Activated effector memory CD4-positive, alpha-beta T cell treated with Interleukin-2 at 50 U/mL for 16 hours (primary cell): ENCODE measurements at places on chromosomes 11 and 22.

- no peak for DNase-seq
These were observed 90.1 kb downstream of the MPPED1 start for GRCh38 chr22:43501878-43502277.

DNA sequence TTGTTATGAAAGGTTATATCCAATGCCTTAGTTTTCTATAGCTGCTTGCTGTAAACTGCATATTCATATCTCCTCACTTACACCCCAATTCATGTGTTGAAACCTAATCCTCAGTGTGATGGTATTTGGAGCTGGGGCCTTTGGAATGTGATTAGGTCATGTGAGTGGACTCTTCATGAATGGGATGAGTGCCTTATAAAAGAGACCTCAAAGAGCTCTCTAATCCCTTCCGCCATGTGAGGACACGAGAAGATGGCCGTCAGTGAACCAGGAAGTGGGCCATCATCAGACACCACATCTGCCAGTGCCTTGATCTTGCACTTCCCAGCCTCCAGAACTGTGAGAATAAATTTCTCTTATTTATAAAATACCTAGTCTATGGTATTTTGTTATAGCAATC, 79.3 kb downstream of the CYP2R1 start:
- DNase-seq, result no peak

DNA sequence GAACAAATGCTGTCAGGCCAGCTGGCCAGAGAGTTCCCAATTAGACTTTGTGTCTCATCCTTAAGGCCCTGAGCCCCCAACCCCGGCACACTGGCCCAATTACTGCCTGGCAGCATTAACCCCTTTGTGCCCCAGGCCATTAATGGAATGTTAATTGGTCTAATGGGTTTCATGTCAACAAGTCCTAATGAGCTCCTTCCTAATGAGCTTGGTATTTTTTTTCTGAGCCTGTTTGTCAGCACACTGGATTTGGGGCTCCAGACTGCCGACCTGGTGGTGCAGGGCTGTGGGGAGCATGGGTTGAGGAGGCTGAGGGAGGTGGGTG, 148.8 kb downstream of the FEZ1 start:
- DNase-seq, result no peak

GRCh38 chr11:5620651-5621521, 3.9 kb upstream of the TRIM34 start:
- DNase-seq, result no peak

DNA sequence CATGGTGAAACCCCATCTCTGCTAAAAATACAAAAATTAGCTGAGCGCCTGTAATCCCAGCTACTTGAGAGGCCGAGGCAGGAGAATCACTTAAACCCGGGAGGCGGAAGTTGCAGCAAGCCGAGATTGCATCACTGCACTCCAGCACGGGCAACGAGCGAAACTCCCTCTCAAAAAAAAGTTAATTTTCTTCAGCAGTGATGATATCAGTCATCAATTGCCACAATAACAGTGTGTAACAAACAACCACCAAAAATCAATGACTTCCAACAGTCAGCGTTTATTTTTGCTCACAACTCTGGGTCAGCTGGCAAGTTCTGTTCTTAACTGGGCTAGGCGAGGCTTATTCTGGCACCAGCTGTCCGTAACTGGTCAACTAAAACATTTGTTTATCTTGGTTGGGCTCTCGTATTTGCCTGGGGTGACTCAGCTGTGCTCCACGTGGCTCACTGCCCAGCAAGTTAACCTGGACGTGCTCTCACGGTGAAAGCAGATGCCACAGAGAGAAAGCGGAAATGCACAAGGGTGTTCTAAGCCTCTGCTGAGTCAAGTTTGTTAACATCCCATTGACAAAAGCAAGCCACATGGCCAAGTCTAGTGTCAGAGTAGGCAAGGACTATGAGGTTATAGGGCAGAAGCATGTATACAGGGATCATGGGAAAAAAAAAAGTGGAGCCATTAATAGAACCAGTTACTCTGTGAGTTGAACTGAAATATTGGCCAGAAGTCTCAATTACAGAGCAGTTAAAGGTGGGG, 52.1 kb downstream of the LHFPL7 start:
- DNase-seq, result no peak
